NCI-H82 (cell line): ENCODE measurements at places on chromosomes 1 and 21.
A peak's percentile ranks its signal among the peaks of the same experiment; 100 is the strongest.

DNA sequence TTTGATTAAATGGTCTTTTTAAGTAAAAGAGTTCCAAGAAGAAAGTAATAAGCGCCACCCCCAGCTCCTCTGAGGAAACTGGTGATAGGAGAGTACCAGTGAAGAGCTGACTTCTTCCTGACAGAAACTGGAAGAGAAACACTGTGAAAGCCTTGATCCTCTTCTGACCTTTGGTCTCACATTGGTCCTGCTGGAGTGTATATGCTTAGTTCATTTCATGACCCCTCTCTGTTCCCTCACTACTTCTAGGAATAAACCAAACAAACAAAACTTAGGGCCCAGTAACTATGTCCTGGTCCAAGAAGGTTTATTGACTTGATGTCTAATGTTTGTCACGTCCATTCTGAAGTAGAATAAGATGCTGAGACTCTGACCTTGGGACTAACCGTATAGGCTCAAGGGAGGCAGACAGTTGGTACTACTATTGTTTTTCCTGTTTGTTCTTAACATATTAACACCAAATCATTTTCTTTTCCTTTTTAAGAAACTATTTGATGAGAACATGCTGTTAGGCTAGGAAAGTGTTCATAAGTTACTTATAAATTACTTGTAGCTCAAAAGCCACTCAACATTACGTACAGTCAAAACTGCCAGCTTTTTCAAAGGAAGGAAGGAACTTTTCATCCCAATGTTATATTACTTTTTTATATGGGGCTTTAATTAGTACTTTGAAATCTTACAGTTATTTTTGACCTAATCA lies 57.9 kb downstream of the MIER1 start:
- no peak for DNase-seq

- DNase-seq = no peak
Observed at GRCh38 chr21:22154579-22155274, 1156.5 kb downstream of the NCAM2 start.

- DNase-seq = no peak
Observed at GRCh38 chr1:46172321-46172720, 2.6 kb upstream of the TSPAN1 start.

- no peak for DNase-seq
Observed at GRCh38 chr1:90712153-90712856, 4.8 kb downstream of the BARHL2 start.

- no peak for DNase-seq
Observed at GRCh38 chr1:176193023-176193422, 14.1 kb downstream of the COP1 start.

DNA sequence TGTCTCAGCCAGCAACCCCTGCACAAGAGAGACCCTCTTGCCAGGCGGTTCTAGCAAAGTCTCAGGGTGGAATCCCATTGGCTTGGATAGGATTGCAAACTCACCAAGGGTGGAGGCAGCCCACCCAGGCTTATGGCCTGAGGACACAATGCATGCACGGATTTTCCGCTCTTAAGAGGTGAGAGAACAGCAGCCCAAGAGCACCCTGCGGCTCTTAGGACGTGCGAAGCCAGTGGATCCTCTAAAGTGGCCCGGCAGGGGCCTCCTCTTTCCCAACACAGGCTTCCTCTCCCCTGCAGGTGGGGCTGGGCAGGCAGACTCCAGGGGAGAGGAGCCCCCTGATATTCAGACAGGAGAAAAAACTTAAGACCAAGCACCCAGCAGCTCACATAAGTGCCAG lies 31.2 kb upstream of the TMEM51 start:
- DNase-seq = no peak

DNA sequence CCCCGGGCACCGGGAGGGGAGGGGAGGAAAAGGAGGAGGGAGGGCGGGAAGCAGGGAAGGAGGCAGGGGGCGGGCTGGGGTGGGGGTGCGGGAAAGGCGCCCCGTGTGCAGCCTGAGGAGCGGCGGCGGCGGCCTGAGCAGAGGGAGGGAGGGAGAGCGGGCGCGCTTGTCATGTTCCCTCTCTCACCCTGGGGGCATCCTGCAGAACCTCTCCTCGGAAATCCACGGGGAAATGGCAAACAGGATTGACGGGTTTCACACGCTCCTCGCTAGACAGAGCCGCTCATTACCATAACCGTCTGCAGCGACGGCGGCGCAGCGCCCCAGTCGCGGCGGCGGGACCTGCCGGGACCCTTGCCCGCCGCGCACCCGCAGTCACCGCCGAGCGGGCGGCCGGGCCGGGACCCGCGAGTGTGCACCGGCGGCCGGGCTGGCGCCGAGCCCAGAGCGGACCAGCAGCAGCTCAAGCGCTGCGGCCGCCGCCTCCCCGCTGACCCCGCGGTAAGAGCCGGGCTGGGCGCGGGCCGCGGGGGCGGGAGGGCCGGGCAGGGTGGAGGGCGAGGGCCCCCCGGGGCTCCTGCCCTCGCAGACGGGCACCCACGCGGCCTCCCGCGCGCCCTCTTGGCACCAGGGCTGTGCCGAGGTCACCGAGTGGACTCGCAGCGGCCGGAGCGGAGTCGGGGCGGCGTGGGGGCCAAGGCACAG lies at the start of gene SERTAD4:
SERTAD4 (plus strand) TSS at position 286 of the 705 bp plus-strand sequence. CDS start 5,165 bp downstream, outside the sequence.
- peak; percentile 89 for DNase-seq

DNA sequence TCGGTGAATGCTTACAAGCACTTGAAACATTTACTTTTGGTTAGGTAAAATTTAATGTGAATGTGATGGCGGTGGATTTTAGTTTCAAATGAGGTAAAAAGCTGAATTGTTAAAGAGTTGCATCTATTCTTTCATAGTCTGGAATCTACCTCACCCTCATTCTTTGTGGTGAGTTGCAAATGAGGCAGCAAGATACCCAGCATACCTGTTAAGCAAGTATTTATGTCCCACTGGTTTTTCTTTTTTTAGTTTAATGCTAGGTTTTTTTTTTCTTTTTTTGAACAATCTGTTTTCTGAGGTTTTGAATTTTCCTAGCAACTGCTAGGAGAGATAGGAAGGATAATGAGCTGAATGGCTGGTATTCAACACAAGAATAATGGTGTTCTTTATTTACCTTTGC lies 127.9 kb upstream of the CACYBP start:
- DNase-seq = no peak

GRCh38 chr1:203702130-203702577 lies 62.8 kb upstream of the LAX1 start:
- peak; percentile 86 for DNase-seq

DNA sequence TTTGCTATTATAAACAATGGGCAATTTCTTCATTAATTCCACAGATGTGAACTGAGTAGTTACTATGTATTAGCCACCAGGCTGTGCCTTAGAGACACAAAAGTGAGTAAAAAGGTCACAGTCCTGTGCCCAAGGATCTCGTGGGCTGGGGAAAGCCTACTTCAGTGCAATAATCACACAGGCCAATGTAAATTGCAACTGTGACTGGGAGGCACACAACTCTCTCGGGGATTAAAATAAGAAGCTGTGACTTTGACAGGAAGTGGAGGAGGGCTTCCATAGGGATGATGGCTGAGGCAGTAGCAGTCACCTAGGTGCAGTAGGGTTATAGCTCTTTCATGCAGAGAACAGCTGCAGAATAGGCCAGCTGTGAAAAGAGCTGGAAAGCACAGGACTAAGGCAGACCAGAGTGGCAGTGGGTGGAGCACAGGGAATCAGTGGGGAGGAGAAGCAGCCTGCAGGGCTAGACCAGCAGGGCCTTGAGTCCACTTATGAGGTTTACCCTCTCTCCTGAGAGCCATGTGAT lies 121.9 kb downstream of the MAB21L3 start:
- peak; percentile 79 for DNase-seq

DNA sequence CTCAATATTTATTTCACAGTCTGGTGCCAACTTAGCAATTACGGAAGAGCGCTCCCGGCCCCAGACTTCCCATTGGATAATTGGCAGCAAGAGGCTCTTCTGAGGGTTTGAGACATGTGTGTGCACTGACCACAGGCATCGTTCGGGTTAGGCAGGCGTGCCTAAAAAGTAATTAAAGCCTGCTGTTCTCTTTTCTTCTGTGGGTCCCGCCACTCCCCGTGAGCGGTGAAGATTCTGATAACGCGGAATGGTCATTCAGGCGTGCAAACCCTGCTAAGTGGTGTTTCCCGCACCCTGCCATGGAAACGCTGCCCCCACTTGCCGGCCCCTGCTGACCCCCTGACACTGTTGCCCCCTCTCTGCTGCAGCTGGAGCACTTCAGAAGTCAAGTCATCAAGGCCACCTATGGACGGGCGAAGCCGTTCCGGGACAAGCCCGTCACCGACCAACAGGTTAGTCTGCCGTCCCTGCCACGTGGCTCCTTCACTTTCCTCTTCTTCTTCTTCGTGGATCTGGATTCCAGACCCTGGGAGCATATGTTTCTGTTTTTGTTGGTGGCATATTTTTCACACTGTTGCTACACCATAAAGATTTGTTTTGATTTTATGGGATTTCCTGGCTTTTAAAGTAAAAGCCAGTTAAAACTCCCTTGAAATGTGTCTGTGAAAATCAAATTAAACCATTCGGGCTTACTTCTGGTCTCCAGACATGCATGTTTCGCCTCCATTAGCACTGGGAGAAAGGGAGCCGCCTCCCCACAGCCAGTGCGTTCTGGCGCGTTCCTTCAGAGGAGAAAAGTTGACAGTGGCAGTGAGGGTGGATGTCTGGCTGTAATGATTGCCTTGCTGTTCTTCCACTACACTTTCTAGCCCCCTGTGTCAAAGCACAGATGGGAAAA lies 79.9 kb downstream of the FHAD1 start:
- DNase-seq = no peak

DNA sequence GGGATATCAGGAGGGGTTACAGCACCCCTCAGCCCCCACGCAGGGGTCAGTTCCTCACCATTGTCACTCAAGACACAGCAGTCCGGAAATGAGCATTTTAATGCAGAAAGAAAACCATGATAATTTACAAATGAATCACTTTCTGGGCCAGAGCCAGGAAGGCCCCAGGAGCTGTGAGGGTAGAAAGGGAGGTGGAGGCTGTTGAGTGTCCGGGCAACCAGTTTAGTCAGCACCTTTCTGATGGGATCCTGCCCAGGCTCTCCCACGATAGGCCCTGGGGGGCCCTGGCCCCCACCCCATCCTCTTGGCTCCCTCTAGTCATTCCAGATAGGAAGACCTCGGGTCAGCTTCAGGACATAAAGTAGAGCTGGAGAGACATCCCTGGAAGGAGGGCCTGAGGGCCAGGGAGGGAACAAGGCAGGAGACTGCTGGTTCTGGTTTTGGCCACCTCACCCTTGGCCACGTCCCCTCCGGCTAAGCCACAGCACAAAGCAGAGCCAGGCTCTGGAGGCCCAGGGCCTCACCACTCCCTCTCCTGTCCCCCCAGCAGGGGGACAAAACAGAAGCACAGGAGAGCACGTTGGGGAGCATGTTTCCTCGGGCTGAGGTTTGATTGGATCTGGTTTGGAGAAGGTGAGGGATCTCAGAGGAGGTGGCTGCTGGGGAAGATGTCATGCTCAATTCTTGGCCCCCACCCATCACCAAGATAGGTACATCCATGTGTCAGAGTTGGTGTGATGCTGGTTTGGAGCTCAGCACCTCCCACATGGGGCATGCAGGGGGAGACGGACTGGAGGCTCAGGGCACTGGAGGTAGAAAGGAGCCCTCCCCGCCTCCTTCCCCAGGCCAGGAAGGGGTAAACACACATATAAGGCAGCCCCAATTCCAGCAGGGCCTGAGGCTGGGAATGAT lies 20.6 kb downstream of the ETNK2 start:
- no peak for DNase-seq

GRCh38 chr1:23910144-23910543 lies 3.0 kb downstream of the CNR2 start:
- DNase-seq = no peak

- DNase-seq = no peak
Observed at GRCh38 chr1:60502506-60502905, 428.9 kb upstream of the C1orf87 start.

- peak; percentile 60 for DNase-seq
Observed at GRCh38 chr1:55519937-55520683, 304.9 kb upstream of the USP24 start.

DNA sequence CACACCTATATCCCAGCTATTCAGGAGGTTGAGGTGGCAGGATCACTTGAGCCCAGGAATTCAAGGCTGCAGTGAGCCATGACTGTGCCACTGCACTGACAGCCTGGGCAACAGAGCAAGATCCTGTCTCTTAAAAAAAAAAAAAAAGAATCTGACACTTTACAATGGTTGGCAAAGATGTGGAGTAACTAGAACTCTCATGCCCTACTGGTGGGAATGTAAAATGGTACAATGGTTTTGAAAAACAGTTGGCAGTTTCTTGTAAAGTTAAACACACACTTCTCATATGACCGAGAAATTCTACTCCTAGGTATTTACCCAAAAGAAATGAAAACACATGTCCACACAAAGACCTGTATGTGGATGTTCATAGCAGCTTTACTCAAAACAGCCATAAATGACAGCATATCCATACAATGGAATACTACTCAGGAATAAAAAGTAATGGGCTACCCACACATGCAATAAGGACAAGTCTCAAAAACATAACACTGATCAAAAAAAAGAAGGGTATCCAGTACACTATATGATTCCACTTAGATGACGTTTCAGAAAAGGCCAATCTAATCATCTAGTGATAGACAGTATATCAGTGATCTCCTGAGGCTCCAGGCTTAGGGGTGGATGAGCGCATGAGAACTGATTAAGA lies 58.1 kb downstream of the HLCS start:
- no peak for DNase-seq
